ENCODE measurements at places on chromosomes 2 and 18.

DNA sequence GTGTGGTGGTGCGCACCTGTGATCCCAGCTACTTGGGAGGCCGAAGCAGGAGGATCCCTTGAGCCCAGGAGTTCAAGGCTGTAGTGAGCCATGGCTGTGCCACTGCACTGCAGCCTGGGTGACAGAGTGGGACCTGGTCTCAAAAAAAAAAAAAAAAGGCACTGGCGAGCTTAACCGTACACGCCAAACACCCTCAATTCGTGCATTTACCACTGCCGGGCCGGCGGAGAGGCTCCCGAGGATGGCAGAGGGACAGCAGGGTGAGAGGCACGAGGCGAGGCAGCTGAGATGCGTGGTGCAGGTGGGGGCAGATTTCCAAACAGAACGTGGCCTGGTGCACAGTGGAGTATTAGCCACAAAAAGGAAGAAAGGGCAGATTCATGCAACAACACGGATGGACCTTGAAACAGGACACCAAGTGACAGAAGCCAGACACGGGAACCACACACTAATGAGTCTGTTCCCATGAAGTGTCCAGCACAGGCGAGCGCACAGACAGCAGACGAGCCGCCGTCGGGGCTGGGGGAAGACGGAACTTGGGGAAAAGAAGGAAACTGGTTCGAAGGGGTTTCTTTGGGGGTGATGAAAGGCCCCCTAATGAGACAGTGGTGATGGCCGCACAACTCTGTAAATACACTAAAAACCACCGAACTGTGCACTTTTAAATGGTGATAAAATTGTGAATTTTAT lies 27.4 kb downstream of the SLC66A2 start:
- no peak for DNase-seq

- no peak for DNase-seq
These were observed 189.8 kb downstream of the SH3BP4 start for GRCh38 chr2:235141411-235142128.

- peak; percentile 78 for DNase-seq
These were observed 19.7 kb downstream of the CLUL1 start for GRCh38 chr18:616380-616995.

DNA sequence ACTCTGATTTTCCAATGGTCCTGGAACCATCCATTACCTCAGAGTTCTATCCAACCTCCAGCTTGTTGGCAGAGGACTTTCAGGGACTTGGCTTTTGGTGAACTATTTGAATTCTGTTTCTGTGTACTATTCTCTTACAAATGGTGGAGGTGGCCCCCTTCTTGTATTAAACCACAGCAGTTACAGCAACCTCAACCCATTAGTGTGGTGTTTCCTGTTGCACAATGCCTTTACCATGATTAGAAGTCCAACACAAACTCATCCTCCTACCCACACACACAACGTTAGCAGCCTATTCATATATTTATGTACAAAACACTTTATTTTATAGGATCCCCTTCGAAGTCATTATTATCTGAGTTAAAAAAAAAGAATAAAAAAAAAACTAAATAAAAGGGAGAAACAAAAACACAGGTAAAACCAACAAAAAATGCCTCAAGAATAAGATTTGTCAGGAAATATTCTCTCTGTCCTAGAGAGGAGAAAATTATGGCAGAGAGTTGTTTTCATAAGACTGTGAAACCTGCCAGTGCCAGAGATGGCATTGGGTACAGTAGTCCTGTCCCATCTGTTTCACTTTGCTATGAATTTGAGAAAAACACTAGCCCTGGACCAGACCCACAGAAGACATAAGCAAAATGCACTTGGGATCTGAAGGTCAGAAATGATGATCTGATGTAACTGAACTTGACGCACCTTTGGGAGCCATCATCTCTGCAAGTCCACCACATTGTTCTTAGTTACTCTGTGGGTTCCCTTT lies 1896.0 kb upstream of the PIK3C3 start:
- peak; percentile 46 for DNase-seq

DNA sequence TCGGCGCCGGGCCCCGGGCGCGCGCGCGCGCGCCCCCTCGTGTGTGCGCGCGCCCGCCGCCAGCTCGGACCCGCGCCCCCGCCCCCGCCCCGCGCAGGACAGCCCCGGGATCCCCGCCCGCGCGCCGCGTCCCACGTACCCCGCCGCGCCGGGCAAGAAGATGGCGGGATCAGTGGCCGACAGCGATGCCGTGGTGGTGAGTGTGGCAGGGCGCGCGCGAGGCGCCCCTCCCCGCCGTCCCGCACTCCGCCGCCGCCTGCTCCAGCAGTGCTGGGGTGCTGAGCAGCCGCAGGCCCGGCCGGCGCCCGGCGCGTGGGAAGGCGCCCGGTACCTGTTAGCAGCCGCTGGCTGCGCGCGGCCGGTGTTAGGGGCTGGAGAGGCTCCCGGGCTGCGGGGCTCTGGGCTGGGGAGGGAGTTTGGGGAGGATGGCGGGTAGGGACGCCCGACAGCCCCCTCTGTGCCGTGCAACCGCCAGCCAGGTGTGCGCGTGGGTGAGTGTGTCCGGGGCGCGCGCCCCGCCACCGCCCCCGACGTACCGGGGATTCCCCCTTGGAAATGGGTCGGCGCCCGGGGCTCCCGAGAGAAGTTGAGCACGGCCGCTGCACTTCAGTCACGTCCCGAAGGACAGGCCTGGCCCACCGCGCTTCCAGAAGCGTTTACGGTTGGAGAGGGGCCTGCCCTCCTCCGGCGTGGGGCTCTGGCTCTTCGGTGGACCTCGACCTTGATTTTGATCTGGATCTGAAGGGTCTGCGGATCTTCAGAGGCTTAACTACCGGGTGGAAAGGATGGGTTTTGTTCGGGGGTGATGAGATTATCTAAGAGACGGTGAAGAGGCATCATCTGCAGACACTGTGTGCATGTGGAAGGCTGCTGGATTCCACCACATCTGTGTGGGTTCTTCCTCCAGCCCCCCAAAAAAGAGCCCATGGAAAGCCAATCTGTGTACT lies 697 bp downstream of the LGALSL start:
- DNase-seq: no peak

GRCh38 chr2:204072443-204073324 lies 136.1 kb downstream of the ICOS start:
- DNase-seq: no peak

Data from Kasumi-1 (cell line).